ENCODE measurements at places on chromosomes 2 and 18. TPM values are rescaled to one million over a fixed set of nuclear protein-coding genes. Genes with fewer than 3 reads are reported as not detected.

DNA sequence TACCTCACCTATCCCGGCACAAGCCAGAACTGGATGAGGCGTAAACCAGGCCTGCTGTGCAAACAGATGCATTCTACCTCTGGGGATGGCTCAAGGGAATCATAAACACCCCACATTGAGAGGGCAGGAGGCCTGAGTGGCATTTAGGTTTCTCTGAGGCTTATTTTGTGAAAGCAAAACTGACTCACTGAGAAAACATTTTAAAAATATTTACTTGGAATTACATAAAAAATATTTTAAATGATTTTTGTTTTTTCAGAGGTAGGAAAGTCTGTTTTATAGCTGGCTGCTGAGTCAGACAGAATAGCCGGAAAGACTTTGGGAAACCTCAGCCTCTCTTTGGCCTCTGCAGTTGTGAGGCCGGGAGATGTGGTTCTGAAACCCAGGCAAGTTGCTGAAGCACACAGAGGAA, 244.1 kb downstream of the NCKAP5 start:
- peak; percentile 10 for DNase-seq

DNA sequence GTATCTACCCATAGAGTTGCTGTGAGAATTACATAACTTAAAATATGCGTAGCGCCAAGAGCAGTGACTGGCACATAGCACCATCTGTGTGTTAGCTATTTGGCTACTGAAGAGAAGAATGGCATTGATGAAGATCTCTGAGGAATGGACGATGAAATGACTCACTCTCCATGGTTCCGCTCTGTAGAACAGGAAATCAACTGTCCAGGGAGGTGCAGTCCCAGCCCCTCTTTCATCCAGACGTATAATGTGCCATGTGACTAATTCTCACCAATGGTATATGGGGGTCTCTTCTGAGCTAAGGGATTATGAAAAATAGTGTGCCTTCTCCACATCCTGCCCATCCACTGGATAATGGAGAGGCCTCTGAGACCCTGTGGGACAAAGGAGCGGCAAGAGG, 254.8 kb downstream of the CYP26B1 start:
- DNase-seq: peak; percentile 86

DNA sequence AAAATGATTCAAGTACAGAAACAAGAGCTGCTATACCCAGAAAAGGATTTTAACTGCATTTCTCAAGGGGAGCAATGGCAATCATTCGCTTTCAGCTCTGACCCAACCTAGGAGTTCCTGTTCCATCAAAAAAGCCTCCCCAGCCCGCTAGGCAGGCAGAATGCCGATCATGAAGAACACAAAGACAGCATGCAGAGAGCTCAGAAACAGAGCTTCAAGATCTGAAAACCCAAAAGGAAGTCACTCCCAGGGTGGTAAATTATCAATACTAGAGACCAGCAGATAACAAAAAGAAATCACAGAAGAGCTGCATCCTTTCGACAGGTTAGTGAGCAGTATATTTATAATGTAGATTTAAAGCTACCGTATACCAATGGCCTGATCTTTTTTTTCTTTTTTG, 84.8 kb upstream of the CRIM1 start:
- no peak for DNase-seq

DNA sequence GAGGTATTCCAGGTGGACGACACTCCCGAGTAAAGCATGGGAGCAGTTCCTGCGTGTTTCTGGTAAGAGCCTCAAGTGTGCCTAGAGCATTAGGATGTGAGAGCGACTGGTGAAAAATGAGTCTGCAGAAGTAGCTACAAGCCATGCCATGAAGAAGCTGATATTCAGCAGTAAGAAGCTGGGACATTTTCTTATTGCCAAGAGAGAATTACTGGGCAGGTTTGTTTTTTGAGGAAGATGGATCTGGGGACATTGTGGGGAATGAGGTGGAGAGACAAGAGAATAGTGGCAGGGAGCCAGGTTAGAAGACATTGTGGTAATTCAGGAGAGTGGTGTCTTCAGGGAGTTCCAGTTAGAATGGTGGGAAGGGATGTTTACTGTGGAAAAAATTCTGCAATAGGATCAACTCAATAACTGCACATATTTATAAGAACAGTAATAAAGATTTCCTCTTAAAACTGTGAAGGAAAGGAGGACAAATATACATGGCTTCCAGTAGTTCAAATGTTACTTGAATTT, 38.2 kb downstream of the CRIM1 start:
- peak; percentile 34 for DNase-seq

GRCh38 chr18:28728891-28729290, 552.0 kb upstream of the CDH2 start:
- DNase-seq: peak; percentile 29

DNA sequence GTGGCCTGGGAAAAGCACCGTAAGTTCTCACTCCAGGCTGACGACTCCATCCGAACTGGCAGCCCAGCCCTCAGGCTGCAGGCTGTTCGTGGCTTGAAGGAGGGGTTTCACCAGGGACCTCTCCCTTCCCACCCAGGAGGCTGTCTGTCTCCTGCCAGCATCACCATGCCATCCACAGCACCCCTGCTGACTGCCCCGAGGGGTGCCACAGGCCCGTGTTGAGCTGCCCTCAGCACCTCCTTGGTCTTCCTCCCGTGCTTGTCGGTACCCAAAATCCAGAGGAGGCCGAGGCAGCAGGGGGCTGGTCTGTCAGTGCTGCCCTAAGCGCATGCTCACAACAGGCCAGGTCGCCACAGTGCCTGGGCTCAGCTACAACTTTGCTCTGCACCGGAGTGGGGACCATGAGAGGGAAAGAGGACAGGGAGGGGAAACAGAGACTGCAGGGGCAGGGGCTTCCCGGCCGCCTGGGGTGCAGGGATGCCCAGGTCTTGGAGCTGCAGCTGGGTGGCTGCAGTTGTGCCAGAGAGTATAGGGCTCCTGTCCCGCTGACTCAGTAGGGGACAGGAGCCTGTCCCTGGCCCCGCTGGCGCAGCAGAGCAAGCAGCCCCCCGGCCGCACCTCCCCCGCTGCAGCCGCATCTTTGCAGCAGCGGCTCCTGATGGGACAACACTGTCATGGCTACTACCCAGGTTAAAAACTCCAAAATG, 963.7 kb upstream of the CRIM1 start:
- DNase-seq: no peak

- no peak for DNase-seq
Measured at GRCh38 chr2:113169002-113169530, 4.7 kb upstream of the PSD4 start.

- no peak for DNase-seq
Measured at GRCh38 chr2:31334311-31335026, 80.1 kb downstream of the XDH start.

GRCh38 chr2:74576863-74577229, 22.3 kb downstream of the DOK1 start:
- peak; percentile 75 for DNase-seq

Gene GALR1
- total RNA-seq: not detected

Gene XIRP2
- total RNA-seq: 0.12 TPM

Gene MAPK4
- total RNA-seq: not detected
